Activated naive CD4-positive, alpha-beta T cell (primary cell): ENCODE measurements at places on chromosomes 16 and 17.

- DNase-seq = no peak
Measured at GRCh38 chr17:39861235-39861634, 2.9 kb downstream of the IKZF3 start.

- no peak for DNase-seq
Measured at GRCh38 chr16:11097094-11097786, 152.9 kb downstream of the CLEC16A start.

GRCh38 chr17:64439956-64440355, 9.0 kb upstream of the MILR1 start:
- DNase-seq = no peak

DNA sequence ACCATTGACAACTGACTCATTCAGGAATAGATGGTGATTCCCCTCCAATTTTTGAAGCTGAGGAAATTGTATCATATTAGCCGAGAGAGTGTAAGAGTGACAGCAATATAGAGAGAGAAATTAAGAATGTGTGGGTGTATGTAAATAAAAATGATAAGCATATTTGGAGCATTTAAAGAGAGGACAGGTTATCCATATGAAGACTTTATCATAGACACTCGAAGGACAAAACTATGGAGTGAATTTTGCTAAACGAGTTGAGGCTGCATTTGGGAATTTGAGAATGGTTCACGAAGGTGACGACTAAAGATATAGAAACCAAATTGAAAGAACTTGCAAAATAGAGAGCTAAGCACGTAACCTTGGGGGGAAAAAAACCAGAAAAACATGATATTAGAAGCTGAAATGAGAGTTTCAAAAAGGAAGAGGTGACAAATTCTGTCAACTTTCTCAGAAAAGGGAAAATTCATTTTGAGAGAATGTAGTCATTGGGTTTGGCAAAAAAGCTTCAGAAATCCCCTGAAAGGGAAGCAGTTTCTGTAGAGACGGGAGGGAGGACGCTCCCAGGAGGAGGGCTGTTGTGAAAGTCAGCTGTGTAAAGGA, 129.7 kb downstream of the KCNJ2 start:
- DNase-seq = no peak

DNA sequence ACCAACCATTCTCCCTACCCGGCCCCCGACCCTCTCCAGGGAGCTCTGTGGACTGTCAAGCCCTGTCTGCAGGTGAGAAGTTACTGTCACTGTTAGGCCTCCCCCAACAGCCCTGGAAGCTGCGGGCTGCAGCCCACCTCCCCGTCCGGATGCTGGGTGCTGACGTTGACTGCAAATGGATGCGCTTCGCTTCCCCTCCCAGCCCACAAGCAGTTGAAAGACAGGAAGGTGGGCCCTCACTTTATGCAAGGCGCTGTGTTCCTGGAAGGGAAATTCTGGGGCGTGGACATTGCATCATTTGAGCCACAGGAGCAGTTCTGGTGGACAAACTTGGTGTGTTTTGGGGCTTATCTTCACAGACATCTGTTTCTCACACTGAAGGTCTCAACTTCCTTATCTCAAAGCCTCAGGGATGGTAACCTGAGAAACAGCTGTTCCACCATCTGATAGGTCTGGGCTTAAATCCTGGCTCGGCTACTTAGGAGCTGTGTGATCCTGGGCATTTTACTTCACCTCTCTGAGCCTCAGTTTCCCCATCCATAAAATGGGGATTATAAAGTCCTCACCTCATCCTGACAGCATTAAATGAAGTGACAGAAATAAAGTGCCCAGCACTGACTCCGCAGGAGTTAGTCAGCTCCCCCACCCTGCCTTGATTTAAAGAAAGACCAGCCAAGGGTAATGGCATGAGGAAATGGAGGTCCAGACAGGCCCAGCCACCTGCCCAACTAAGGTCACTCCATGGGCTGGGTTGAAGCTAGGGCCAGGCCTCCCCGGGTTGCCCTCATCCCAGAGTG, 4.6 kb upstream of the DRC7 start:
- DNase-seq = peak; percentile 36

GRCh38 chr17:6019959-6020358, 50.2 kb upstream of the WSCD1 start:
- no peak for DNase-seq
